ENCODE measurements at places on chromosomes 6 and 20. TPM values are rescaled to one million over a fixed set of nuclear protein-coding genes. Genes with fewer than 3 reads are reported as not detected.

GRCh38 chr6:168664956-168665355 lies 224.0 kb downstream of the SMOC2 start:
- no peak for DNase-seq

Gene KLHDC3
- total RNA-seq = 30.6 TPM

DNA sequence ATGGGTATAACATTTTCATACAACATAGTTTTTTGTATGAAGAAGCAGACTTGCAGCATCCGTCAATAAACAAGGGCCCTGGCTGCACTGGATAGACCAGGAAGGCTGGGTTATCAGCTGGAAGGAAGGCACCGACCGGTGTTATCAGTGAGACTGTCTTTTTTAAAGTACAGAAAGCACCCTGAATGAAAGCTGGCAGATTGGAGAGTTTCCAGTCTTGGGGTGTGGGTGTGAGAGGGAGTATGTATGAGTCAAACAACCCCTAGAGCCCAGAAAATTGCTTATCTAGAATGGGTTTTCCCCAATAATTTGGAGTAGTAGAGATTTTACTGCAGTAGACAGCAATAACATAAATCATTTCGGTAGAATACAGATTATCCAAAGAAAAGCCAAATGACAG lies 42.4 kb downstream of the TXLNB start:
- DNase-seq = no peak

DNA sequence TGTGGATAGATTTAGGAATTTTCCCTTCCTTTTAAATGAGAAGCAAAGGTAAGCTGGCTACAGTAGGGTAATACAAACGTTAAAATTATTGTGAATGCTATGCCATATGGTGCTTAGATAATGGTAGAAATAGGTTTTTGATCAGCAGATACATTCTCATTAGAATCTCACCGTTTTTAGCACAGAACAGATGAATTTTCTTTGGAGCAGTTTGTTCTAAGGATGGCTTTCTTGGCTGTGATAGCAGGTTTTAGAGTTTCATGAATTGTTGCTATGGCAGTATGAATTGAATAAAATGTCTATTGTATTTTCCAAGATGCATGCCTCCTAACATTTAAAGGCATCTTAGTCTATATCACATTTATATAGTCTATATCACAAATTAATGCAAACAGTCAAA lies 1394.5 kb downstream of the EPHA7 start:
- DNase-seq = no peak

Gene HLA-DRA
- total RNA-seq = 0.12 TPM

DNA sequence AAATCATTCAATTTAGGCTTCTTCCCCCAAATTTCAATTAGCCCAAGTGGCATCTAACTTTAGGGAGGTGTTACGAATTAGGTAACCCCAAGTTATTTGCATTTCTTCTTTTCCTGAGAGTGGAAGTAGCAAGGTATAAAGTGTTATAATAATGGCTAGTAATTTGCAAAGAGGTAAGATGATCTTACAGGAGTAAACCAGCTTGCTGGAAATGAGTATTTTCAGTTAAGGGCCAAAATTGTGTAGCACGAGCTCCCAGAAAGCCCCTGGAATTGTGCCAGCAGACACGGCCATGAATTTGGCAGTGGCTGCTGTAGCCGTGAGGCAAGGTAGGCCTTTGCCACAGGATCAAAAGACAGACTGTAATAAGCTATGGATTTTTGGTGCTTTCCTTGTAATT lies 38.0 kb downstream of the CITED2 start:
- DNase-seq = no peak

All from NCI-H460 (cell line).